ENCODE measurements at places on chromosomes 12 and 14.
A peak's percentile ranks its signal among the peaks of the same experiment; 100 is the strongest.

- DNase-seq: no peak
Observed at GRCh38 chr14:78834766-78835451, 664.7 kb downstream of the NRXN3 start.

DNA sequence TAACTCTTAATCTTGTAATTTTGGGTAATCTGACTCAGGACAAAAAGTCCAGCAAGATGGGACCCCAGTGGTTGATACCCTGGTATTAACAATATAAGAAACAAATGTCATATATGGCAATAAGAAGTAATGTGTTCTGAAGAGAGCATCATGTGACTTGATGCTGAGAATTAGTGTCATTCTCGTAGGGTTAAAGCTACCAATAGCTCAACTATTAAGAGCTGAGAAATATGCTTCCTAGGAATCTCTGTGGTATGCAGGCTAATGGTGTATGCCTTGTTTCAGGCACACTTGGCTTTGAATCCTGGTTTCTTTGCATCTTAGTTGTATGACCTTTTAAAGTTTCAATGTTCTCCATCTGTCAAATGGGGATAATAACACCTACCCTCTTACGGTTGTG lies 9.1 kb downstream of the MYRFL start:
- DNase-seq: no peak

- no peak for DNase-seq
Observed at GRCh38 chr12:106189341-106189740, 50.6 kb upstream of the NUAK1 start.

DNA sequence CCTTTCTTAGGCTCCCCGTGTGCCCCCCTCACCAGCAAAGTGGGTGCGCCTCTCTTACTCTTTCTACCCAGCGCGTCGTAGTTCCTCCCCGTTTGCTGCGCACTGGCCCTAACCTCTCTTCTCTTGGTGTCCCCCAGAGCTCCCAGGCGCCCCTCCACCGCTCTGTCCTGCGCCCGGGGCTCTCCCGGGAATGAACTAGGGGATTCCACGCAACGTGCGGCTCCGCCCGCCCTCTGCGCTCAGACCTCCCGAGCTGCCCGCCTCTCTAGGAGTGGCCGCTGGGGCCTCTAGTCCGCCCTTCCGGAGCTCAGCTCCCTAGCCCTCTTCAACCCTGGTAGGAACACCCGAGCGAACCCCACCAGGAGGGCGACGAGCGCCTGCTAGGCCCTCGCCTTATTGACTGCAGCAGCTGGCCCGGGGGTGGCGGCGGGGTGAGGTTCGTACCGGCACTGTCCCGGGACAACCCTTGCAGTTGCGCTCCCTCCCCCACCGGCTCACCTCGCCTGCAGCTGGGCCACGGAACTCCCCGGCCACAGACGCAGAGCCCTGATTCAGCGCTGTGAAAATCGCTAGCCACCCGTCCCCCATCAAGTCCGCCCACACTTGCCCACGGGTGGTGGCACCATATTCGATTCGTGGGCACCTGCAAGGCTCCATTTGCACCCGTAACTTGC lies 1.3 kb downstream of the TMEM233 start:
- DNase-seq: peak; percentile 38

DNA sequence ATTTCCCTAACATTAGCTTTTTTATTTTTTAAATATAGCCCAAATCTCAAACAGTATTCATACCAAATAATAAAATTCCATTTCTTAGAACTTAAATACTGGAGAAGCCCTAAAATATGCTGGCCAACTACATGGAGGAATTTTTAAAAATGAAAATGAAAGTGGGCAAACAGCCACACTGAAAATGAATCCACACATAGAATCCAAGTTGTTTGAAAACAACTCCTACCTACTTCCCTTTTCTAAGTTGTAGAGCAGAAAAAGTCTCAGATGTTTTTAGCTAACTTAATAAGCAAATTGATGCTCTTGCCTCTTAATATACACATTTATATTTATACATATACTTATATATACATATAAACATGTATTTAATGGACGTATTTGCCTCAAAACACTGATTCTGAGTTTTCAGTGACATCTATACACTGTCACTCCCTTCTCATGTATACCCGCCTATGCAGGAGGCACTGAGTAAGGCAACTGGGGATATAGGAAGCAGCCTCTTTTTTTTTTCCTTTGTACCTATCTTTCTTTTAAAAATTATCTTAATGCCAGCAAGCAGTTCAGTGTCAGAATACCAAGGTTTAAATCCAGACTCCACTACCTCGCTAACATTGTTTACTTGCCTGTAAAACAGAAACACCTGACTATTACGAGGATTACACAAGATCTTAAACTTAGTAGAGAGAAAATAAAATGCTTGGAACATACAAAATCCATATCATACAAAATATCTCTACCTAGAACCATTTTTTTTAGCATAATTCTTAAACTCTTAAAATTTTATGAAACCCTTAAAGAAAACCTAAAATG lies 13.3 kb downstream of the DICER1 start:
- DNase-seq: no peak

DNA sequence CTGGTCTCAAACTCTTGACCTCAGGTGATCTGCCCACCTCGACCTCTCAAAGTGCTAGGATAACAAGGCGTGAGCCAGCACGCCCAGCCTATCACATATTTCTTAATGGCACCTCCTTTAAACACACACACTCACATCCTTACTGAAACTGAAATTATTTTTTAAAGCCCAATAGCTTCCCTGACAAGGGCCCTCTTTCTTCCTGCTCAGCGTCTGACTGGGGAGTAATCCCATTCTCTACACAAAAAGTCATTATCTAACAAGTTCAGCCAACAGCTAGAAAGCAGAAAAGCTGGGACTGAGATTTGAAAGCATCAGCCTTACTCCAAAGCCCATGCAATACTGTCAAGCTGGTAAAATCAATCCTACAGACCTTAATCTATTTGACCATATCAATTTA lies 10.0 kb upstream of the AICDA start:
- no peak for DNase-seq

DNA sequence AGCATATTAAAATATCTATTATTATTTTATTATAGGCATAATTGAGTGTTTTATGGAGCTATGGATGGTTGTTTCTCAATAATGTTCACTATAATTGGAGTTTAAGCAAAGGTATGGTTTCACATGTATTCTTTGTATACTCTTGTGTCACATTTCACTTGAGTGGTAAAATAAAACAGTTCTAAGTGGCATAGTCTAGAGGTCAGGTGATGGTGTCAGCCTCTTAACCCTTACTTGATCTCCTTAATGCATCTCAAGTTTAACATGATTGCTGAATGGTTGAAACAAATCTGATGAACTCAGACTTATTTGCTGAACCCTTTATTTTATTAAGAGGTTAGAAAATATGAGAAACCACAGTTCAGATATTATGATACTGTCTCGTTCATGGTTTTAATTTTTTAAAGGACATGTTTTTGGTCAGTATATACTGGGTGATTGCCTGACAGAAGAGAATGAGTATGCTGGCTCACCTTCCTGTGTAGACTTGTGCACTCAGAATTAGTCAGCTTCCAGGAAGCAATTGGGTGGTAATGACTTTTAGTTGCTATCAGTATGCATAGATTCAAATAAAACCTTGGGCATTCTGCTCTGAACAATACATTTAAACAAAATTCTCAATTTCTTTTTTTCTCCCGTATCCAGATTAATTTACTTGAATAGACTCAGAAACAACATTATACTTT lies 464.6 kb downstream of the PCNX1 start:
- no peak for DNase-seq

GRCh38 chr12:57299514-57300016 lies 48.6 kb upstream of the STAC3 start:
- DNase-seq: no peak

DNA sequence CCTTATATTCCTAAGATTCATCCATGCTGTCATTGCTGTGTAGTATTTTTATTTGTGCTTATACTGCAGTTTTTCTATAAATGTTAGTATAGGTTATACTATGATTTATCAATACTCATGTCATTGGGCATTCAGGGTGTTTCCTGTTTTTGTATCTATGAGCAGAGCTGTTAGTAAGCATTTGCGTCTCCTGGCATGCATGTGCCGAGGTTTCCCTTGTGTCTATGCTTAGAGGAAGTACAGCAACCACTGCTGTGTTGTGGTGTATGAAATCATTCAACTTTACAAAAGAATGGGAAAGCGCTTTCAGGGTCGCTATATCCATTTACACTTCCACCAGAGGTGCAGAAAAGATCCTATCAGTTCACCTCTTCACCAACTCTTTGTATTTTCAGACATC lies 122.7 kb downstream of the RGS6 start:
- DNase-seq: no peak

GRCh38 chr14:67187826-67188225 lies 1.4 kb upstream of the GARIN2 start:
- DNase-seq: peak; percentile 83

GRCh38 chr12:63882844-63883243 lies 38.3 kb downstream of the SRGAP1 start:
- no peak for DNase-seq

DNA sequence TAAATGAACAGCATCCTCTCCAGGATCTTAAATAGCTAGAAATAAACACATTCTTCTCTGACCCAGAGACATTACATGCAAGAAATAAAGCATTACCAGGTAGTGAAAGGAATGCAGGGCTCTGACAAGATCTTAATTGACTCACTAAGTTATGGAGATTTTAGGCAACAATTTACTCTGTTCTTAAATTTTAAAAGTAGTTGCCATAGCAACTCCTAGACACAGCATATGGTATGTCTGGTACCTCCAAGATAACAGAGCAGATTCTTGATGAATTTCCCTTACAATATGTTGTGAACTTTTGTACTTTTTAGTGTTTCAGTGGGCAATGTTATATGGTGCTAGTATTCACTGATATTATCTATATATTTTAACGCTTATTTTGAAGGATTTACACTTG lies 76.7 kb upstream of the G2E3 start:
- no peak for DNase-seq
